ENCODE measurements at places on chromosomes 13 and 19.

- DNase-seq, result no peak
These were observed 107.8 kb downstream of the HSPH1 start for GRCh38 chr13:31053896-31054295.

- no peak for DNase-seq
These were observed 4.5 kb downstream of the CPB2 start for GRCh38 chr13:46100191-46100815.

- peak; percentile 66 for DNase-seq
These were observed 759.7 kb downstream of the OLFM4 start for GRCh38 chr13:53788286-53788685.

- DNase-seq, result peak; percentile 88
These were observed 580 bp downstream of the HSD17B14 start for GRCh38 chr19:48835734-48836088.

- DNase-seq, result no peak
These were observed 35.7 kb upstream of the SLC10A2 start for GRCh38 chr13:103101901-103102300.

DNA sequence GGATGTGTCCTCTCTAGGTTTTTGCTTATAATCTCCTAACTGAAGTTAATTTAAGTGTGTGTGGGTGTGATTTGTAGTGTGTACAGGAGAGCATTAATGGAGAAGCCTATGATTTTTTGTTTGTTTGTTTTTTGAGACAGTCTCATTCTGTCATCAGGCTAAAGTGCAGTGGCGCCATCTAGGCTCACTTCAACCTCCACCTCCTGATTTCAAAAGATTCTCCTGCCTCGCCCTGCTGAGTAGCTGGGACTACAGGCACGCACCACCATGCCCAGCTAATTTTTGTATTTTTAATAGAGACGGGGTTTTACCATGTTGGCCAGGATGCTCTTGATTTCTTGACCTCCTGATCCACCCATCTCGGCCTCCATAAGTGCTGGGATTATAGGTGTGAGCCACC, 20.6 kb downstream of the ZNF701 start:
- DNase-seq, result no peak

GRCh38 chr19:3452171-3452941, 28.0 kb downstream of the SMIM24 start:
- no peak for DNase-seq

GRCh38 chr13:108306860-108307259, 37.3 kb downstream of the TNFSF13B start:
- no peak for DNase-seq

All from NCI-H2081 (cell line).